GM12891 (cell line): ENCODE measurements at places on chromosomes 1 and 21.

DNA sequence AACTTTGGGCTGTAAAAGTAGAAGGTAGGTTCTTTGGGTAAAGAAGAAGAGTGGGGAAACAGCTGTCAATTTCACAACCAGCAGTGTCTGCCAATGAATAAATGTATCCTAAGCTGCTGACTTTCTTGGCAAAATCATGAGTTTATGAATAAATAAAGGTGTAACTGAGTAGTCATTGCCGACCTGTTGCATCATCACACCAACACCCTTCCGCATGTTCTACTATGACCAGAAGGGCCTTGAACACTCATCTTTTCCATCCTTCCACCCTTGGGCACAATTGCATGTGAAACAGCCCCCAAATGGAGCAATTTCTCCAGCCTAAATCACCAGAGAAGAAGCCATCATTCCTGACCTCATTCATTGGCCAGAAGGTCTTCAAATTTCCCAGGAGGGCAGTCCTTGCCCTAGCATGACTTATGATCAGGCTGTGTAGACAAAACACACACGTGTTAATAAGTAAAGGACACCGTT is 31.2 kb upstream of the QSOX1 start:
- no peak for DNase-seq

GRCh38 chr21:41429925-41430491 is 4.0 kb downstream of the MX1 start:
- DNase-seq, result no peak

DNA sequence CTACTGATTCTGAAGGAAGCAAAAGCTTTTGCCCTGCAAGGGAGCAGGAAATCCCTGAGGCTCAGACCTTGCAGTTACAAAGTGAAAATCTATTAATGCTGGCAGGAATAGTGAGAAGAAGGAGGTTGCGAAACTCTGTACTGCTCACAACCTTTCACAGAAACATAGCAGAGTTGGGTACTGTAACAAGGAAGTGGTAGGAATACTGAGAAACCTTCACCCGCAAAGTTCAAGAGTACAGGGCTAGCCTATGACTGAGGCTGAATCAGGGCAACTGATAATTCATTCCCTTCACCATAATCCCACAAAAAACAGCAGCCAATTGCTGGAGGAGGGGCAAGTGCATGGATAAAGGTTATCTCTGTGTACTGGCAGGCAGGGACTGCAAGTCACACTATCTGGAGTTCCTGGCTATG is 23.9 kb upstream of the KCTD3 start:
- DNase-seq, result no peak

- DNase-seq, result no peak
Observed at GRCh38 chr1:70807088-70807664, 240.4 kb downstream of the PTGER3 start.

DNA sequence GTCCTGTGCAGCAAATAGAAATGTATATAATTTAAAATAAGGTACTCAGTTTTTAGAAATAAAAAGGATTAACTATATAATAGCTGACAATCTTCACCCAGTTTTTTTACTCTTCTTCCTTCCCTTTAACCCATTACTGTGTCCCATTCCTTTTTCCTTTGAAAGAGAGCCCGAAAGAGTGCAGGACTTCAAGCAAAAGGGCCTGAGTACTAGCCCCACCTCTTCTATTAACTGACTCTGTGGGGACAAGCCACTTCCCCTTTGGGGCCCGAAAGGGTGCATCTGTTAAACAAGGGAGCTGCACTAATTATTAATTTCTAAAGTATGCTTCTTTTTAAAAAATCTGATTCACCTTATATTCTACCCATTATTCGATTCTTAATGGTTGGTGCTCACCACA is 3.3 kb downstream of the USP24 start:
- no peak for DNase-seq

DNA sequence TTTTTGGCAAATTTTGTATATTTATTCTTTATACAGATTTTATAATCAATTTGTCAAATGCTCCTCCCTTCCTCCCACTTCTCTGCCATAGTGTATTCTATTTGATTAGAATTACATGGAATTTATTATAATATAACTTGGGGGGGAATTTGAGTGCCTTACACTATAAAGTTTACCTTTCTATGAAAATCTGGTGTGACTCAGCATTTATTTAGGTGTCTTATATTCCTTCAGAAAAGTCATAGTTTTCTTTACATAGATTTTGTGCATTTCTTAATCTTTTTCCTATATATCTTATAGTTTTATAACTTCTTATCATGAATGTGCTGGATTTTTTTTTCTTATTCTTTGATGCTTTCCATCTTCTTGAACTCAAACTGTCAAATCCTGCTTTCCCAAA is 21.3 kb downstream of the FASLG start:
- DNase-seq, result no peak
